ENCODE measurements at places on chromosomes 4 and X.
A peak's percentile ranks its signal among the peaks of the same experiment; 100 is the strongest.

DNA sequence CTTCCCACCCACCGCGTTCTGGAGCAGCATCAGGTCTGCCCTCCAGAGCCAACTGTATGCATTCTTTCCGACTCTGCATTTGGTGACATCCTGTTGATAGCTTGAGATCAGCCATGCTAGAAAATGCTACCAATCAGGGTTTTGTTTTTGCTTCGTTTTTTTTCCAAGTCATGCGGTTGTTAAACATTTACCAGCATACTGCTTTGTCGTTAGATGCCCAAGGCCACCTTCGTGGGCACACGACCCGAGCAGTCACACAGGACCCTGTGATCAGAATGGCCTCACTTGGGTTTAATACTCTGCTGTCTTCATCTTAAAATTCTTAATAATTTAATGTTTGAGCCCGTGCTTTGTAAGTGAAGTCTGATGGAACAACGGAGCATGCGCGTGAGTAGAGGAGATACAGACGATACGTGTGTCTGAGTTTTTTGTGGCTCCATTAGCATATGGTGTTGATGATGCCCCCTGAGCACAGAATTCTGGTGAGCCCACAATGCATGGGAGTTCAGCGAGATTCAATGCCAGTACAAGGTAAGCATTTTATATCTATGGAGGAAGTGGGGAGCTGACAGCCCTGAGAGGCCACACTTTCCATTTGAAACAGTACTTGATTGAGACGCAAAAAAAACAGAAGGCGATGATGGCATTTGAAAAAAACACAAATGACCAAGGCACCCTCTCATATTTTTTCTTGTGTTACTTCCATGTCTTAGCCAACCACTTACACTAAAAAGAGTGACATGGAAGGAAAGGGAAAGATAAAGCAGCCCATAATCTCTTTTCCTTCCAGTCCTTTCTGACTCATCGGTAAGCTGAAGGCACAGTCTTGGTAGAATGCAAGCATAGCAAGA, 323.6 kb downstream of the BCOR start:
- DNase-seq, result peak; percentile 28

- DNase-seq, result no peak
Observed at GRCh38 chr4:76591992-76592391, 157.0 kb downstream of the SHROOM3 start.

GRCh38 chrX:10579112-10580011, 41.0 kb downstream of the MID1 start:
- no peak for DNase-seq

DNA sequence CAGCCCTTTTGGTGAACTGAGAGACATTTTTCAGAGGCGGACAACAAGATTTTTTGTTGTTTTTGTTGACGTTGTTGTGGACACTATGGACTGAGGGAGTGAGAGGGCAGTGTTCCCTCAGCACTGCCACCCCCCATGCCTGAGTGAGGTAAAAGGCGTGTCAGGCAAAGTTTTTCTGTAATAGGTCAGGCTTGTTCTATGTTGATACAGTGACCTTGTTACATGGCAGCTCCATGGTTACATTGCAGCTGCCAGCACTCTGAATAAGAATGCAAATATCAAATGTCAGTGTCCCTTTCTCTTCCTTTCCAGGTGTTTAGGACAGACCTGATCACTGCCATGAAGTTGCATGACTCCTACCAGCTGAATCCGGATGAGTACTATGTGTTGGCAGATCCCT, 36.6 kb downstream of the JADE1 start:
- DNase-seq, result no peak

GRCh38 chr4:91851456-91851855, 452.3 kb upstream of the GRID2 start:
- no peak for DNase-seq

GRCh38 chr4:90293320-90293719, 166.1 kb downstream of the CCSER1 start:
- DNase-seq, result no peak

DNA sequence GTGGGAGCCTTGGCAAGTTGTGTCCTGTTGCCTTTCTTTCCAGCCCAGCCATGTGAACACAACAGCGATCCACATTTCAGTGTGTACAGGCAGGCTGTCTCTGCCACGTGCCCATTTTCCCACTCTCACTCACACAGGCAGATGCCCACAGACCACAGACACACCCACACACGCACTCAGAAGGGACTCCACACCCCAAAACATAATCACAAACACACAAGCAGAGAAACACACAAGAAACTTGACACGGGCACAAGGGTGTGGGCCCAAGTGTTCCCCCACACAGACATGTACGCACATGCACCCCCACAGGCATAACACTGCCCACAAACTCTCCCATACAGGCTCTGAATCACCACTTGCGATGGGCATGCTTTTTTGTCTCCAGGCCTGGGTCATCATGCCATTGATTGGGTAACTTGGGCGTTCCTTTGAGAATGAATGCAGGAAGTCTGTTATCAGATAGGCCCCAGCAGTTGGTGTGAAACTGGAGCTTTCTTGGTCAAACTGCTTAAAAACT, 84.3 kb downstream of the NBDY start:
- peak; percentile 62 for DNase-seq

GRCh38 chr4:42579903-42580302, 77.0 kb downstream of the ATP8A1 start:
- DNase-seq, result no peak

DNA sequence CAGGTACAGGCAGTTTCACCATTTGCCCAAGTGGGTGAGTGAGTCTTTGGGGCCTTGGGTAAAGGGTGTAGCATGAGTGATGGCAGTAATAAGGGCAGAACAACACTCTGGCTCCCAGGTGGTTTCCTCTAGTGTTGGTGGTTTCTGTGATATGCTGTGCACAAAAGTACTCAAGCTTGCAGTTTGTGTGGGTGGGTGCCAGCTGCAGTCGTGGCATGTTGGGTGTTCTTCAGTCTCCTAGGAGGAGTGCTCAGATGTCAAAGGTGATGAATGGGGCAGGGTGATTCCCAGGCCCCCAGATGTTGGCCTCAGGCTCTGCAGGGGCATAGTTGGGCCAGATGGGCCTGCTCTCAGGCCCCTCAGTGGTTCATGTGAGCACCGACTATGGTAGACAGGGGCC, 166.1 kb upstream of the KLF8 start:
- no peak for DNase-seq

- DNase-seq, result no peak
Observed at GRCh38 chr4:26317766-26318165, 3.0 kb upstream of the RBPJ start.

- no peak for DNase-seq
Observed at GRCh38 chr4:163071308-163071707, 95.4 kb downstream of the NAF1 start.

GRCh38 chr4:104262678-104263077, 232.0 kb downstream of the CXXC4 start:
- DNase-seq, result no peak

DNA sequence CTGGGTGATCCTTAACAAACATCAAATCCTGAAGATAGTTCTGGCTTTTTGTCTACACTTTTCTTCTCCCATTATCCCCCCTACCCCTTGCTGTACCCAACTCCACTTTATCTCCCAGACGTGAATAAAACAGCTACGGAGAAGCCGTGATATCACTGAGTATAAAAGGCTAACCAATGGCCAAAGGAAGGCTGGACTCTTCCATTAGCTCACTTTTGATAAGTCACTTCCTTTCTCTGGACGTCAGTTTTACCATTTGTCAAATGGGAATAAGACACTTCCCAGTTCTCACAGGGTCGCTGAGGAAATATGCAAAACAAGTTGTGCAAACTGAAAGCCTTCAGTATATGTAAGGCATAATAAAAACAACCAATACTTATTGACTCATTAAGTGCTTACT, 38.6 kb upstream of the EDA2R start:
- no peak for DNase-seq

GRCh38 chrX:131985526-131986049, 37.5 kb upstream of the STK26 start:
- DNase-seq, result peak; percentile 5

DNA sequence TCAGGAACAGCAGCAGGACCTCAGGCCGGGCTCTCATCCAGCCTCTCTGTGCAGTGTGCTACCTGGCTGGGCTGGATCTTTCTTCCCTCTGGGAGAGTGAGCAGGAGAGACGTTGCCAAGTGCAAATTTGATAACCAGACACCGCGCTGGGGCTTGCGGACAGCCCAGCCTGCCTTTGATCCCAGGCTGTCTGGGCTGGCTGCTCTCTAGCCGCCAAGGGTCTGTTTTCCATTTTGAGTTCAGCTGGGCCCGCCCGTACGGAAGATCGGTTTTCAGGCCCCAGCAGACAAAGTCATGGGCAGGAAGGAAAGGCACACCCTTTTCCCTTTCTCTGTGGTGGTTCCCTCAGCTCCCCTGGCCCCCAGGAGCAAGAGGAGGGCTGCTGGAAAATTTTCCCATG, 90.2 kb downstream of the CPZ start:
- DNase-seq, result no peak

DNA sequence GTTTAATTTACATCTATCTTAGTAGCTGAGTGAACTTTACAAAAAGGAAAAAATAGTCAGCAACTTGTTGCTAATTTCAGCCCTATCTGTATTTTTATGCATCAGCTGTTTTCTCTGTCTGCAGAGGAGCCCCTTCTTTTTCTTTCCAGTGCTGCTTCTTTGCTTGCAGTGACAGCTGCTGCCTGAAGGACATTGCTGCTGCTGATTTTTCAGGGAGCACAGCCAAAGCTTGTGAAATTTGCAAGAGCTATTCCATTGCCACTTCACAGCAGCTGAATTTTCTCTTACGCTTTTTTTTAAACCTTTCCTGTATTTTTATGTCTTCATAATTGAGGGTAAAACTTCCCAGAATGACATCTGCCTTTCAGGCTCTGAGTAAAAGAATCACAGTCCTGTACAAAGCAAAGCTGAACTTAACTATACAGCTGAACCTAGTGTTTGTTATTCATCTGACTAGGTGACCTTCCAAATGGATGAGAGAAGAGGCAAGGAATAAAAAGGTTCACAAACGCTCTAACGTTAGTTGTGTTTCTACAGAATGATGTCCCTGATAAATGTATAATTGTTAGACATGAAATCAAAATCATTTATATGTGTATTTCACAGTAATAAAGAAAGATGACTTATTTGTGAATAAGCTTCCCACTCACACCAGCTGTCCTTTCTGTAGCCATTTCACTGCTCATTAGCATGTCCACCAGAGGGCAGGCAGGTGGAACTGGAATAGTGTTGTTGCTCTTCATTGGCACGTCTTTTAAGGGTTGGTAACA, 541.4 kb downstream of the ADGRL3 start:
- DNase-seq, result no peak

Measured in CD4-positive, alpha-beta T cell treated with Interleukin-10 for 1 hour (primary cell).